ENCODE measurements at places on chromosomes 4 and X.

GRCh38 chr4:188778905-188779304 is 639.7 kb downstream of the TRIML1 start:
- DNase-seq: no peak

GRCh38 chrX:112190646-112191045 is 108.1 kb upstream of the TRPC5 start:
- DNase-seq: no peak

DNA sequence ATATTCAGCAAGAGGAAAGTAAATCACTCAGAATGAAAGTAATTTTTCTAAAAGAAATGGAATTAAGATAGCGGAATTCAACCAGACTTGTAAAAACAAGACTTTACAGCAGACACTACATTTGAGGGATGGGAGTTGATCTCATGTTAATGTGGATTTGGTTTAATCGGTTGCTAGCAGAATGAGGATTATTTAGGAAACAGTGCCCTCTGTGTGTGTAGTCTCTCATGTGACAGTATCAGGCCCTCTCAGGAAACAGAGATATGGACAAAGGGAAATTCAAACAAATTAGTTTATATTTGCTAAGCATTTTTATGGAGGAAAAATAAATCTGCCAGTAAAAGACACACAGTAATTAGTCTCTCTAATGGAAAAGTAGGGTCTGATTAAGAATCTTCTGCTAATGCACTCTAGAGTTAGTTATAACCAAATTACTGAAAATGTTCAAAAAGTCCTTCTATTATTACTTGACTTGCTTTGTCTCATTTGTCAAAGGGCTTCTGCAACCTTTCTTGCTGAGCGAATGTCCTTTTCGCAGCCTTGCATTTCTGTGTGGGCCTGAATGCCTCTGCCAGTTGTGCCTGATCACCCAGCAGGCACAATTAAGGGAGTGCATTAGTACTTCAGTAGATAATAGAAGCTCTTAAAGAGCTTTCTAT is 1282.3 kb upstream of the TENM3 start:
- DNase-seq: no peak

DNA sequence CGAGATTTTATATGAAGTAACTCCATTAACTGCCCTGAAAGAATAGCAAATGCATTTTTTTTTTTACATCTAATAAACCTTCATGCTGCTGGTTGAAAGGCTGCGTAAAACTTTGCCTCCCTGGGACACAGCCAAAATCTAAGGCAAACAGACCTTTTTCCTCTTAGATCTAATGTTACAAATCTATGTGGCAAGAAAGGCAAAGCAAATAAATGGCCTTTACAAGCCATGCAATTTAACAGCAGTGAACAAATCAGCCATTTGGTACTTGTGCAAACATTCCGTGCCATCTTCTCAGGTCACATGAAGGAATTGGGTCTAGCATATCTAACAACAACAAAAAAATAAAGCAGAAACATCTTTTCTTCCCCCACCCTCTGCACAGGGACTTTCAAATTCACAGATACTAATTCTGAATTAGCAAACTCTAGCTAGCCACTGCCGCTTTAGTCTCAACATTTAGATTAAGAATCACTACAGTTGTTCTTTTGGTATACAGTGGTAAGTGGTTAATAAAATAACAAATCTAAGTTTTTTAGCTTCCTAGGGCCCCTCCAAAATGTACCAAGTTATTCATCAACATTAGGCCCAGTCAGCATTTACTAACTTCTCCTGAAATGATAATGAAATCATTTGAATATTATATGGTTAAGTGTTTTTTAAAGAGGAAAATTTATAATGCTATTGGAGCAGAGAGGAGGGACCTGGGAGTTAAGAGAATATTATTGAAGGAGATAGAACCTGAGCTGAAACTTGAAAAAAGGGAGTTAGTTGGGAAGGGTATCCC is 593.8 kb downstream of the SMARCA1 start:
- DNase-seq: no peak

GRCh38 chr4:82886147-82886942 is 4.6 kb downstream of the SEC31A start:
- no peak for DNase-seq

GRCh38 chr4:38703635-38704034 is 39.6 kb downstream of the KLF3 start:
- DNase-seq: no peak

DNA sequence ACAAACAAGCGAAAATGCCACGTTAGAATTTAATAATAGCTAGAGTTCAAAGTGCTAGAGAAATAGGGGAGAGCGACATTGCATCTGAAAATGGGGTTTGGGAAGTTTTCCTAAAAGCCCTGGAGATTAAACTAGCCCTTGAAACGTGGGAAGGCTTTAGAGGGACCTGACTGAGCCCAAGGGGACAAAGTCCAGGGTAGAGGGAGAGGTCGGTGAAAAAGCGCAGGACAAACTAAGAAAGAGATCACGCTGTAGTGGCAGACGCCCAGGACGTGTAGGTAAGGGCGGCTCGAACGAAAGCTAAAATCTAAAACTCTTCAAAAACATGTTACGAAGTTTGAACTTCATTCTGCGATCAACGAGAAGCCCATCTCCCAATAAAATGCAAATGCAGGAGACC is 1.1 kb upstream of the ATP11C start:
- DNase-seq: no peak

- no peak for DNase-seq
These were observed 179.0 kb downstream of the SPCS3 start for GRCh38 chr4:176498617-176499256.

- DNase-seq: no peak
These were observed 42.3 kb upstream of the HMX1 start for GRCh38 chr4:8913858-8914460.

GRCh38 chrX:7446815-7447214 is 298.9 kb upstream of the PUDP start:
- DNase-seq: no peak

- DNase-seq: no peak
These were observed 67.7 kb downstream of the SLC4A4 start for GRCh38 chr4:71406459-71406963.

- DNase-seq: no peak
These were observed 1112.1 kb downstream of the RPA4 start for GRCh38 chrX:97995834-97996233.

DNA sequence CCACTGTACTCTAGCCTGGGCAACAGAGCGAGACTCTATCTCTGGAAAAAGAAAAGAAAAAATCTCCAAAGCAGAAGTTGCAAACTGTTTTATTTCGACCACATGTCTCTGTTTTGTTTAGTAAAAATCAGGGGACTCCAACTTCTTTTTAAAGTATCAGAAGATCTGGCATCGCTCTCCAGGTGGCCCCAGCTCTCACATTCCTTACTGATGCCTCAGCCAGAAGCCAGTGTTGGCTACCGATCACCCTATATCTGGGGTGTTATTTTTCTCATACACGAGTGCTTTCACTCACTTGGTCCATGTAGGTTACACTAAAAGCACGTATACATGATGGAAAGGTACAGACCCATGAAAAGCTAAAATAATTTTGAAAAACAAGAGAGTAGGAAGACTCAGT is 8.3 kb downstream of the MPP1 start:
- no peak for DNase-seq

DNA sequence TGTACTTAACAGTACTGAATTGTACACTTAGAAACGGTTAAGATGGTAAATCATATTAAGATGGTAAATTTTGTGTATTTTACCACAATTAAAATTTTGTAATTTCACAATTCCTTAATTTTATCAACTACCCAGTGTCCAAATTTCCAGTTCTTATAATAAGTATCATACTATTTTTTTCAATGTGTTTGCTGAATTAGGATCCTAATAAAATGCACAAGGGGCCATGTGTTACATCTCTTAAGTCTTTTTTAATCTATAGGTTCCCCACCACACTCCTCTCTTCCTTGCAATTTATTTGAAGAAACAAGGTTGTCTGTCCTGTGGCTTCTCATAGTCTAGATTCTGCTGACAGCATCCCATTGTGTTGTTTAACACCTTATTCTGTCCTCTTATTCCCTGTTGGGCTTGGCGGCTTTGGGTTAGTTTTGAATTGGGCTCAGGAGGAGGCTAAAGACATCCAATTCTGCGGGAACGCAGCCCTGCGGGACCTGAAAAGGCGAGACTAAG is 533 bp upstream of the SYAP1 start:
- DNase-seq: no peak

GRCh38 chr4:169418846-169419245 is 148.1 kb upstream of the SH3RF1 start:
- no peak for DNase-seq

DNA sequence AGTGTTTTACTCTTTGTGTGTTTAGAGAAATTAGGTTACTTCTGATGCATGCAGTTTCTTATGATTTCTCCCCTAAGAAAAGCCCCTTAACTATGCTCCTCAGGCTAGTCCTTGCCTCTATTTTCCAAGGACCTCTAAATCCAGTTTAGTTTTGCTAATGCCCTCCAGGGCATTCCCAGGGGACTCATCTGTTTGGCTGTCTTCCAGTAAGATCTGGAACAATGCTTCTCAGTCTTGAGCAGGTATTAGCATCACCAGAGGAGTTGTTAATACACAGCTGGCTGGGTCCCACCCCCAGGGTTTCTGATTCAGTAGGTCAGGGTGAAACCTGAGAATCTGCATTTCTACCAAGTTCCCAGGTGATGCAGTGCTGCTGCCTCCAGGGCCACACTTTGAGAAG is 56.9 kb downstream of the OTC start:
- no peak for DNase-seq

DNA sequence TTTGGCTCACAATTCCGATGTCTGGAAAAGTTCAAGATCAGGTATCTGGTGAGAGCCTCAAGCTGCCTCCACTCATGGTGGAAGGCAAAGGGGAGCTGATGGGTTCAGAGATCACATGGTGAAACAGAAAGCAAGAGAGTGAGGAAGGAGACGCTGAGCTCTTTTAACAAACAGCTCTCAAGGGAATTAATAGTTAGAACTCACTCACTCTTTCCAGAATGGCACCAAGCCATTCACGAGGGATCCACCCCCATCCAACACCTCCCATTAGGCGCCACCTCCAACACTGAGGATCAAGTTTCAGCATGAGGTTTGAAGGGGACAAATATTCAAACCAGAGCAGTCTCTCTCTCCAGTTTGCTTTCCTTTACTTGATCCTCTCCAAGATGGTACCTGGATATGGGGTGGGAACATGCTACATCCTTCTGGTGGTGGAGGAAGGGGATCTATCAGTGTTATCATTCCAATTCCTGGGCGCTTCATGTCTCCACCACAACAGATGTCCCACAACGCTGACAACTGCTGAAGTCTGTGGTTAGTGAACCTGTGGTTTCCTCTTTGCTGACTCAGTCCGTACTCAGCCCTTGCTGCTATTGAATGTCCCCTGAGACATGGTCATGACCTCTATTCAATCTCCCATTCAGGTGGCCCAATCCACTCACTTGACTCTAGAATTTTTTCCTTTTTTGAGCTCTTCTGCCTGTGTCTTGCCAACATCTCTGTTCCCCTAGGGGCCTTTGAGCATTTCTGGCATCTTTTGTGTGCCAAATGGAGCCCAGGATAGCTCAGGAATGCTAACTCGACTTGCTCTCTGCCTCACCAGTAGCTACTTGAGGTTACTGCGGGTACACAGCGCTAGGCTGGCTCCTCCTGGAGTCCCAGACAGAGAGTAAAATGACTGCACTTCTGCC is 395.2 kb downstream of the MID1IP1 start:
- no peak for DNase-seq

DNA sequence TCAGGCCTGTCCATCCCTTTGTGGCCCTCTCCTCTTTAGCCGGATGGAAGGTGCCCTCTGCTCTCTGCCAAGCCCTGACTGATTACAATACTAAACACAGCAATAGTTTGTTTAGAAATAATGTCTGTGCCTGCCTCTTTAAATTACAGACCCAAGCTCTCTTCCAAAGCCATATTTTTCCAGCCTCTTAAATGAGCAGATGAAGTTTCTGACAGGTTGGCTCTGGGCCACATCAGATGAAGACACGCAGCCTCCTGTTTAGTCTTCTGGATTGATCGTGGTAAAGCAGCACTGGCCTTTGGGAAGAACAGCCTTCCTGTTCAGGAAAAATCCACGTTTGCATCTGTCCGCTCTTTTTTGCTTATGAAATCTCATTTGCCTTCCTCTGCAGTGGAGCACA is 133.6 kb downstream of the CPE start:
- no peak for DNase-seq

DNA sequence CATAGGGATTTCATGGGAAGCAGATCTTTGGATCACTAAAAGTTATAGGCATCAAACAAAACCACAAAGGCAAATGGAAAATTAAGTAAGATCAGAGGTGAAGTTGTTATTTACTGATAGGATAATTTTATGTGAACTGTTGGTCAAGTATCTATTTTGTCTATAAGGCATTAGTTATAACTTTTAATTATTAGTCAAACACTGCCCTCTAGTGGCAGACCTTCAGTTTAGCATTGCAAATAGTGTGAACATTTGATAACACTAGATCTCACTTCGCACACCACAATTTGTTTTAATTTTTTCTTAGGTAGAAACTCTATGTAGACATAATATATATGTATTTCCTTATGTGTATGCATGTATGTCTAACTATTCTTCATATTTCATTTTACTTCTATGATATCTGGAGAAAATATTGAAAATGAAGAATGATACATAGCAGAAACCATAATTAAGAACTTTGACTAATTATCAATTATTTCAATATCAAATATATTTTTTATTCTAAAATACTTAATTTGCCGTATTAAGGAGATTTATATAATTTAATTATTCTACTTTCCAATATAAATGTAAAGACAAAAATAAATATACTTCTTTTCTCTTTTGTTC is 214.5 kb upstream of the TACR3 start:
- DNase-seq: no peak

DNA sequence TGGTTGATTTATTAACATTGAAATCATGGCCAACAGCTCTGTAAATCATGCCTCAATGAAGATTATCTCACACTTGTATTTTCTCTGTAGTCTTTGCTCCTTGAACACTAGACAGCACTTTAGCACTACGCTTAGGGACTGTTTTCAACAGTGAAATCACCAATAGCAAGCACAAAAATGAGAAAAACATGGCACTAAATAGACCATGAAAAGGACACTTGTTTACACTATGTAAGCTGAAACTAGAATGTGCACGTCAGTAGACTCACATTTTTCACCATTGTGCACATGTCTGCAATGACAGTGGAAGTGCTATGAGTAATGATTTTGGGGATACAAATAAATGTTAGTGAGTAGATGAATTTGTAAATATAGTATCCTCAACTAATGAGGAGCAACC is 3.1 kb downstream of the BMP2K start:
- DNase-seq: no peak

GRCh38 chr4:7383266-7383665 is 51.5 kb downstream of the PSAPL1 start:
- no peak for DNase-seq

- no peak for DNase-seq
These were observed 282.1 kb upstream of the GIMD1 start for GRCh38 chr4:106650701-106651100.

DNA sequence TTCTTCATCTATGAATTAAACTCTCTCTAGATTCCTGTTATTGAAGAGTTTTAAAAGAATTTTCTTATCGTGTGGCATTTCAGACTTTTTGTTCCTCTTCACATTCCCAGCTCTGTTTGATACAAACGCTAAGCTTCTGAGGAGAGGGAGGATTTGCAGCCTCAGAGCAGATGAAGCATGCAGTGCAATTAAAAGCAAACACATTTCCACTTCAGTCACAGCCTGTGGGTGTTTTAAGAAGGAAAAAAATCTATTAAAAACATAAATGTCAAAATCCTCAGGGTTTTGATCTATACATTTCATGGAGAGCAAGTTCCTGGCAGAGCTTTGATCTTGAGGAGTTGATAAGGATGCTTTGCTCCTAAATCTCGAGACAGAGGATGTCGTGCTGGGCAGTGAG is 442.4 kb upstream of the BOD1L1 start:
- DNase-seq: no peak

- no peak for DNase-seq
These were observed 20.8 kb upstream of the ZCCHC12 start for GRCh38 chrX:118802857-118803256.

GRCh38 chrX:133846311-133846710 is 139.1 kb downstream of the GPC3 start:
- DNase-seq: no peak

Data from T-helper 2 cell (primary cell).